ENCODE measurements at places on chromosomes 2 and 18.

- DNase-seq: no peak
Measured at GRCh38 chr2:135647836-135648579, 93.6 kb upstream of the UBXN4 start.

DNA sequence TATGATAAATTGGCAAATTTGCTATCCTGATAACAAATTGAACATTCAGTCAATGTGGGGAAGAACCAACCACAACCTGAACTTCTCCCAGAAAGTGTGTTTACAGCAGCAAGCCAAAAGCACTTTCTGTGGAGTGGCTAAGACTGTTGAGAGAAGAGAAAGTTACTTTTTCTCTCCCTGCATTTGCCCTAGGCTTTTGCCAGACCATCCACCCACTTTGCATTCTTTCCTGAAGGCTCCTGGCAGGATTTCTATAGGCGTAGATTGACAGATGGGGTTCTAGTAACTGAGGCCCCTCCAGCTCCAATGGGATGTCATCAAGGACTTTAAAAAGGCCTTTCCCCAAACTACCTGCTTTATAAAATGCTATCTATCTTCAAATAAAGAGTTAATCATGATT, 215.2 kb downstream of the GULP1 start:
- no peak for DNase-seq

DNA sequence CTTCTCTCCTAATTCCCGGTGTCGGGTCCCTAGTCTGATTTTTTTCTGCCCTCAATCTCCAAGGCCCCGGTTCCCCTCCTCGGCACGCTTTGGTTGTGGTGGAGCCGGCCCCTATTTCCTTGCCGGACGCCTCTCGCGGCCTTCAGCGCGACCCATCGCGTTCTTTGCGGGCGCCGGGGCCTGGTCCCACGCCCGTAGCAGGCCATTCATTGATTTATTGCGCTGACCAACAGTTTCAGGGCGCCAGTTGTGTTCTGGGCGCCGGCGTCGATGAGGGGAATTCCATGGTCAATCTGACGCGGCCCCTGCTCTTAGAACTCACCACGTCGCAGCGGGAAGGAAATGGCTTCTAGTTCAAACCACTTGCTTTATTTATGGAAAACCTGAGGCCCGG, 396 bp downstream of the CNOT9 start:
- DNase-seq: peak; percentile 85

- no peak for DNase-seq
Measured at GRCh38 chr2:8303322-8303832, 378.5 kb upstream of the ID2 start.

- no peak for DNase-seq
Measured at GRCh38 chr18:1665079-1665478, 760.4 kb downstream of the ADCYAP1 start.

All from ACHN (cell line).